ENCODE measurements at places on chromosomes 16 and 17.

DNA sequence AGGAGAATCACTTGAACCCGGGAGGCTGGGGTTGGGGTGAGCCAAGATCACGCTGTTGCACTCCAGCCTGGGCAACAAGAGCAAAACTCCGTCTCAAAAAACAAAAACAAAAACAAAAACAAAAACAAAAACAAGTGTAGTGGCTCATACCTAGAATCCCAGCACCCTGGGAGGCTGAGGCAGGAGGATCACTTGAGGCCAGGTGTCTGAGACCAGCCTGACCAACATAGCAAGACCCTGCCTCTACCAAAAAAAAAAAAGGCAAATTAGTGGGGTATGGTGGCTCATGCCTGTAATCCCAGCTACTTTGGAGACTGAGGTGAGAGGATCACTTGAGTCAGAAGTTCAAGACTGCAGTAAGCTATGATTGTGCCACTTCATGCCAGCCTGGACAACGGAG, 26.4 kb upstream of the HAPSTR1 start:
- no peak for DNase-seq

GRCh38 chr17:44310188-44310587, 1.8 kb downstream of the RUNDC3A start:
- no peak for DNase-seq

- DNase-seq = no peak
These were observed 1.2 kb upstream of the ABCA3 start for GRCh38 chr16:2341456-2342447.

- DNase-seq = no peak
These were observed 12.1 kb downstream of the TBC1D26 start for GRCh38 chr17:15744074-15744676.

DNA sequence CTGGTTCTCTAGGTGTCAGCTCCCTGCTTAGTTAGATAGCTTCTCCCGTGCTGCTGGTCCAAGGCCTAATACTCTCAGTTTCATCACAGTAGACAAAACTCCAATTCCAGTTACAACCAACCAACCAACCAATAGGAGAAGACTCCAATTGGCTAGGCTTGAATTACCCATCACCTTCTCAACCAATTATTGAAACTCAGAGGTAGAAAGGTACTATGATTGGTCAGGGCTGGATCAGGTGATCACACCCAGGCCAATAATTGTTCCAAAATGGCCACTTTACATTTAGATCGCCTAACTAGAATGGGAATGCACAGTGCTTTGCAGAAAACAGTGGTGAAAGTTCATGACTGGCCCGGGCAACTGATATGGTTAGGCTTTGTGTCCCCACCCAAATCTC, 49.5 kb upstream of the CRHR1 start:
- no peak for DNase-seq

DNA sequence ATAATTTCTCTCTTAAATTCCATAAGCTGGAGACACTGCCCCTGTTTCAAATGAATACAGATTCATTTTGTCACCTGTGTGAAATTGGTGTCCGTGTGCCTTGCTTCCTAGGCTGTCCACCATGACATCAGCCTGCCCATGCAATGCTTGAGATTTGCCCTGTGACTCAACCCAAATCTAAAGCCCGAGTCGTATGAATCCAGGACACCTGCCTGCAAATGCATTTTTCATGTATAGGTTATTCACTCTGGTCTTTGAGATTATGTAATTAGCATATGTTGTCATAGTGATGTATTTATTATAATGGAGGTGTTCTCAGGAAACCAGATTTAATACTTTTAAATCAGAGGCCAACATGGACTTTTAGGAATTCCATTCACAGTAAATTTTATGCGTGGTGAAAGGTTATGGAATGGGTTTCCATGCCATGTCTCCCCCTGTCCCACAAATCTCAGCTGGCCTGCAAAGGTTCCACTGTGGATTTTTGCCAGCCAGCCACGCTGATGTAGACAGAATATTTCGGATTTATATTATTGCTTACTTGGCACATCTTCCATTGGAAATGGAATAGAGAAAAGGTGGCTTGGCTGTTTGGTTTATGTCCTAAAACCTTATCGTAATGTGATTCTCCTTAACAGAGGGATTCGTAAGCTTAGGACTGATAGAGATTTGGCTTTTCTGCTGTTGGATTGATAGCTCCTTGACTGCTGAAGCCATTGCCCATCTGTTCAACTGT, 551.1 kb downstream of the WWOX start:
- no peak for DNase-seq

GRCh38 chr16:68244481-68244902, 681 bp upstream of the PLA2G15 start:
- no peak for DNase-seq

GRCh38 chr16:56493126-56493525, 26.7 kb downstream of the BBS2 start:
- DNase-seq = no peak

DNA sequence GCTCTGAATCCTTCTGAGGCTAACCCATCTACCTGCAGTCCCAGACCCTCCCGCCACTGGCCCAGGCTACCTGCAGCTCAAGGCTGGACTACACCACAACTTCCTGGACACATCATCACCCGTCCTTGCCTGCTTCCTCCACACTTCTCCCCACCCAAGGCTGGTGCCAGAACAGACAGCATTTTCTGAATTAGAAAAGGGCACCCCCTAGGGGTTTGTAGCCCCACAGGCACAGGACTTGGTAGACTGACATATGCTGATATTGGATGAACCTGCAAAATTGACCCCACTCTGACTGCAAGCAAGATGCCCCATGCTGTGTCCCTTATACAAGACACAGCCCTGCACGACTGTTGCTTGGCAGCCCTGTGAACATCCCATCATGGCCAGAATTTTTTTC, 271.5 kb upstream of the C16orf82 start:
- DNase-seq = no peak

- DNase-seq = no peak
These were observed 18.8 kb upstream of the SLC38A10 start for GRCh38 chr17:81313776-81314397.

DNA sequence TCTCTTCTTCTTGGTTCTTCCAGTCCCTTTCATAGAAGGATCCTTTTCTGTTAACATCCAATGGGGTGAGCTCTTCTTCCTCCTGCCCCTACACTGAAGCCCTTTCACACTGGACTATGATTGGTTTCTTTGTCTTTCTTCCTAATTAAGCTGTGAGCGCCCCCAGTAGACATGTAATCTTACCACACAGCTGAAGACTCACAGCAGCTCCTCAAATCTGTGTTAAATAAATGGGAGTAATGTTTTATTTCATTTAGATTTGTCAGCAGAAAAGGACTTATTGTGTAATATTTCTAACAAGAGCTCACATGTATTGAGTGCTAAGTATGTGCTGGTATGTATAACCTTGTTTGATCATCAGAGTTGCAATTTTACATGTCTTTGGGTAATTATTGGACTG, 55.7 kb downstream of the TOX3 start:
- no peak for DNase-seq

DNA sequence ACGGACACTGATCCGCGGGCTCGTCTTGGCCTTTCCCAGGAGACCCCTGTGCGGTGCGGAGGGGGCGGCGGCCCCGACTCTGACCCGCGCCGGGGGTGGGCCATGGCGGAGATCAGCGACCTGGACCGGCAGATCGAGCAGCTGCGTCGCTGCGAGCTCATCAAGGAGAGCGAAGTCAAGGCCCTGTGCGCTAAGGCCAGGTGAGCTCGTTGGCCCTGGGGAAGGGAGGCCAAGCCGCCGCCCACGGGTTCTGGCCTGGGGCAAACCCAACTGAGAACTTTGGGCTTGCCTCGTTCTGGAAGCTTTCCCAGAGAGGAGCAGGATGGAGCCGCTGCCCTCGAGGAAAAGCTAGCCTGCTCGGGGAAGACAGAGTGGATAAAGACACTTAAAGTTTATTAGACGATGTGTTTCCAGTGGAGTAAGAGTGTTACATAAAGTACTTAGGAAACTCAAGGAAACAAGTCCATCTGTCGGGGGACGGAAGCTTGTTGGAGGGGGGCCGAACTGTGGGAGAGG, 540 bp downstream of the PPP4C start:
- DNase-seq = no peak

GRCh38 chr16:75301804-75302203, 50.4 kb upstream of the BCAR1 start:
- DNase-seq = no peak
